GM12865 (cell line): ENCODE measurements at places on chromosomes 12 and 14.

- no peak for DNase-seq
Measured at GRCh38 chr14:73153272-73153671, 17.0 kb downstream of the PSEN1 start.

GRCh38 chr12:4276524-4277204 is 3.1 kb downstream of the CCND2 start:
- DNase-seq, result peak; percentile 94

DNA sequence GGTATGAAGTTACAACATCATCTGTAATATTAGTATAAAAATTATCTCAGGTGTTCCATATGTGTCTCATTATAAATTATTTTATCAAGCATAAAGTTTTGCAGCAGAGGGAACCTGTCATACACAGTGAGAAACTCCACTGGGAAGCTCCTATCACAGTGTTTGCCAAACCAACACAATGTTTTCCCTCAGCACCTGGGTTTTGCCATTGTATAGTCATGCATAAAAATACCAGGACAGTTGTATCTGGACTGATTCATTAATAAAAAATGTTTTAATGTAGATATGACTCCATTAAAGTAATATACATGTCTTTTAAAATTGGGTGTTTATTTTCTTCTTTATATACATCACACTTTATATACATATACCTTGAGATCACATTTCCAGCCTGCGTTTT is 56.6 kb downstream of the METTL25 start:
- DNase-seq, result no peak

GRCh38 chr14:94458558-94459205 is 6.1 kb upstream of the SERPINA11 start:
- DNase-seq, result no peak

DNA sequence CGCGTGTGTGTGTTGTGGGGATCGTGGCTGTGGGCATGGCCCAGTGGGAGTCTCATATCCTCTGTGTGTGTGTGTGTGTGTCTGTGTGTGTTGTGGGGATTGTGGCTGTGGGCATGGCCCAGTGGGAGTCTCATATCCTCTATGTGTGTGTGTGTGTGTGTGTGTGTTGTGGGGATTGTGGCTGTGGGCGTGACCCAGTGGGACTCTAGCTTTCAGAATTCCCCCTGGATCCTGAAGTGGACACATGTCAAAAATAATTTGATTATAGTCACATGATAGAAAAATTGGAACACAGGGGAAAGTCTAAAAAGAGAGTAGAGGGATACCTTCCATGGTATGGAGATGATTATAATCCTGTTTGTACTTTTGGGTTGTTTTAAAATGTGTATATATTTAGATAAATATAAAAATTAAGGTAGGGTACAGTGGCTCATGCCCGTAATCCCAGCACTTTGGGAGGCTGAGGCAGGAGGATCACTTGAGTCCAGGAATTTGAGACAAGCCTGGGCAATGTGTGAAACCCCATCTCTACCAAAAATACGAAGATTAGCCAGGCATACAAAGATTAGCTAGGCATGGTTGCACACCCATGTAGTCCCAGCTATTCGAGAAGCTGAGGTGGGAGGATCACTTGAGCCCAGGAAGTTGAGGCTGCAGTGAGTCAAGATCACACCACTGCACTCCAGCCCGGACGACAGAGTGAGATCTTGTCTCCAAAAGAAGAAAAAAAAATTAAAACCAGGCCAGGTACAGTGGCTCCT is 11.0 kb downstream of the PAPLN start:
- DNase-seq, result peak; percentile 82

GRCh38 chr12:101356794-101357193 is 50.8 kb downstream of the ARL1 start:
- no peak for DNase-seq

DNA sequence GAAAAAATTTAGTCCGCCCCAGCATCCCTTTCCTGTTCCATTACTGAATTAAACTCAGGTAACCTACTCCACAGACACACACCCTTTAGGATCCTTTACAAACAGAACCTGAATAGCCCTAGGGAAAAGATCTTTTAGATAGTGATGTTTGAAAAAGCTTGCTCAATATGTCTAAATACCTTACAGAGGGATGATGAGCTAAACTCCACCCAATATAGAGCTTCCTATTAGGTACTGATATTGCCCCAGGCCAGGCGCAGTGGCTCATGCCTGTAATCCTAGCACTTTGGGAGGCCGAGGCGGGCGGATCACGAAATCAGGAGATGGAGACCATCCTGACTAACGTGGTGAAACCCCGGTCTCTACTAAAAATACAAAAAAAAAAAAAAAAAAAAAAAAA is 50.1 kb downstream of the FERMT2 start:
- no peak for DNase-seq

DNA sequence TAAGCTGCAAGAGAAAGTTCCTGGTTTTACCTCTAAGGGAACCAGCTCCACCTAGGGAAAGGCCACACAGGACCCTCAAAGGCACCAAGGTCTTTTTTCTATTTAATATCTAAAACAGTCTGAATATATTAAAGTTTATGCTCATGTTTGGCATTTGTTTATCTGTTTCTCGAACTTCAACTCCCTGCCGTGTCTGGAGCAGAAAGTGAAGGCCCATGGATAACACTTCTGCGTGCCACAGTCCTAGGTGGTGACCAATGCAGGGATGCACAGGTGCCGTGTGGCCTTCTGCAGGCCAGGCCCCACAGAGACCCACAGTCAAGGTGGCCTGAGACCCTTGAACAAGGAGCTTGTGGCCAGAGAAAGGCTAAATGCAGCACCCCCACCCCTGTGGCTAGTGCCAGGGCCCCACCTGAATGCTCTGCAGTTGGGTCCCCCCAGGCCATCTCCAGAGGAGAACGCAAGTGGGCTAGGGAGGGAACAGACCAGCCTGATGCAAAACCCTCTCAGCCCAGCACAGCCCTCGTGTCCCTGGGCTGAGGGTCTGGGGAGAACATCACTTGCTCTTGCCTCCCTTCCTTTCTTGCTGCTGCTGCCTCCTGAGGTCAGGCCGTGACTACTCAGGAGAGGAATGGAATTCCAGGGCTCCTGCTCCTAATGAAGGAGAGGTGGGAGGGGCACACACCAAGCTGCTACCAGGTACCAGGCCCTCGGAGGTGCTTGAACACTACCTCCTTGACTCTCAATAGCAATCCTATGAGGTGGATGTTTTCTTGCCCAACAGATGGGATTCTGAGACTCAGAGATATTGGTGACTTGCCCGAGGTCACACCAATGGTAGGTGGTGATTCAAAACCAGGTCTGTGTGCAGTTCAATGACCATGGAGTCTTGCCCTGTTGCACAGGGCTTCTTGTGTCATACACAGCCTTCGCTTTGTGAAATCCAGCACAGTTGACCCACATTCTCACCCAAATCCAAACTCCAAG is 45.4 kb downstream of the PSMA6 start:
- DNase-seq, result no peak

DNA sequence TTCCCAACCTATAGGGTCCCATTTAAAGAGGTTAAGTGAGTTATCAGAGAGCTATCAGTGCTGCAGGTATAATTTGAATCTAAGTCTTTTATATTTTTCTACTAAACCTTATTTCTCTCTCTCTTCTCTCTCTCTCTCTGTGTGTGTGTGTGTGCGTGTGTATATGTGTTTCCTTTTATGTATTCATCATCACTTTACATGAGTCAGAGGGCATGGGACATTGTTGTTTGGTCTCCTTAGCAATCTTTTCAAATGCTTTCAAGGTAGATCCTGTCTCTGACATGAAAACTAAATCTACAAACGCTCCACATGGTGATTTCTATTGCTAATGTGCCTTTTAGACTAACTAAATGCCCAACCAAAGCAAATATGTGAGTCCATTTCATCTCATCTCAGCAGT is 459.7 kb downstream of the BTG1 start:
- no peak for DNase-seq

GRCh38 chr12:89433634-89434033 is 81.3 kb upstream of the DUSP6 start:
- DNase-seq, result no peak

DNA sequence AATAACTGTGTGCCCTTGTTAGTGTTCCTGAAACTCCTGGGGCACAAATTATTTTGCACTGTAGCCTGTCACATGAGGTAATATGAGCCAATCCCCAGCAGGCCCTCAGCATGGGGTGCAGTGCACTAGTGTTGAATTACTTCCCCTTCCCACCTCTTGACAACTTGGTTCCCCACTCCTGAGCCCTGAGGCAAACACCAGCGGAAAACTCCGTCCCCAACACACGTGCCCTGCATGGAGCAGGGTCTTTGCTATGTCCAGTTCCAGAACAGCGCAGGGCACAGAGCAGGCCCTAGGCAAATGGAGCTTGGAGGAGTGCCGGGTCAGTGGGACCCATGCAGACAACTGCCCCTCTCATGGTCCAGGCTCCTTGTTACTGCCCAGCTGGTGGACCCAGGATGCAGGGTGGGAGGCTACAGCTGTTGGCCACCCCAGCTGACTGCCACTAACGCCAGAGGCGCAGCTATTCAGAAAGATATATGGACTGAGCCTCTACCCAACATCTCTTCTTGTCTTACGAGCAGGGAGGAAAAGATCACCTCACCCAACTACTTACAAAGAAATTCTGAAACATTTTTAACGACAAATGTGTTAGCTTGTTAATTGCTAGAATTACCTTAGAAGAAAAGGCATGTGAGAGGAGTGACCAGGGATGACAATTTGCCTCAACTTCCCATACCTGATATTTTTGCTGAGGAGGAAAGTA is 71.6 kb downstream of the NT5DC3 start:
- DNase-seq, result no peak

- peak; percentile 82 for DNase-seq
Measured at GRCh38 chr12:27220055-27220987, 23.8 kb upstream of the STK38L start.

DNA sequence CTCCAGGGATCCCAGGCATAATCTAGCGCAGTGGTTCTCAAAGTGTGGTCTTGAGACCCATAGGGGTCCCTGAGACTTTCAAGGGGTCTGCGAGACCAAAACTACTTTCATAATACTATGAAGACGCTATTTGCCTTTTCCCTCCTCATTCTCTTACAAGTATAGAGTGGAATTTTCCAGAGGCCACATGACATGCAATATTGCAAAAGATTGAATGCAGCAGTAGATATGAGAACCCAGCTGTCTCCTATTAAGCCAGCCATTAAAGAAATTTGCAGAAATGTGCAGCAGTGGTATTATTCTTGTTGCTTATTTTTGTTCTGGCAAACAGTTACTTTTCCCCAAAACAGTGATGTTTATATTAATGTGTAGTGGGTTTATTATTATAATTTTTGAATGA is 62.8 kb downstream of the VWF start:
- no peak for DNase-seq

GRCh38 chr12:3456809-3457208 is 34.2 kb upstream of the PRMT8 start:
- peak; percentile 3 for DNase-seq

- DNase-seq, result no peak
Measured at GRCh38 chr14:99426265-99426664, 54.4 kb downstream of the SETD3 start.

DNA sequence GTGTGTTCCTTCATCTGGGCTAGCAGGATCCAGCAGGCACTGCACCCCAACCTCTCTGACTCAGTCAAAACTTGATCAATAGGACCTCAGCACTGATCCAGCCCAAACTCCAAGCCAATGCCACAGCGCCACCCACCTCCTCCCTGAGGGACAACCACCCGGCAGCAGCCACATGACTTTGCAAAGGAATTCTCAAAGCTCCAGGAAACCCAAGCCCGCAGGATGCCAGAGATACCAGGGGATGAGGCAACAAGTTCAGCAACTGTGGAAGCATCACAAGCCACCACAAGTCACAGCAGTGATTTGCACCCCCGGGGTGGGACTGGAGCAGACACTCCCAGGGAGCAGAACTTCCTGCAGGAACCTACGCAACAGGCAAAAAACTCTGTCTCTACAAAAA is 37.3 kb downstream of the ACTN1 start:
- DNase-seq, result no peak

GRCh38 chr12:95505039-95505438 is 31.1 kb downstream of the METAP2 start:
- no peak for DNase-seq

GRCh38 chr14:99265571-99265970 is 6.4 kb downstream of the BCL11B start:
- DNase-seq, result no peak

GRCh38 chr14:79781882-79782281 is 429.4 kb downstream of the DIO2 start:
- DNase-seq, result no peak

DNA sequence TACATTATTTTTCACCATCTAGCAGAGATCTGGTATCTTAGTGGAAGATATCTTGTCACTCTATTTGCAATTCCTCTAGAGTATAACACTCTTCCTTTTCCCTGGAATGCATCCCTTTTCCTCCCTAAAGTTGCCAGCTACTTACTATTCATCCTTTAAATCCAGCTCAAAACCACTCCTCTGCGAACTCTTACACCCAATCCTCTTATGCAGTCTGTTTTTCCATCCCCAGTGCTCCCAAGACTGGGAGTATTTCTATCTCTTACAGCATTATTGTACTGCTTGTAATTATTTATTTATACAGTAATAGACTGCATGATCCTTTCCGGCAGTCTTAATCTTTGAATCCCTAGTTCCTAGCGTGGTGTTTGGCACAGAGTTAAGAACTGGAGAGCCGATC is 2.9 kb upstream of the SRGAP1 start:
- no peak for DNase-seq

GRCh38 chr14:63472986-63473788 is 70.0 kb downstream of the PPP2R5E start:
- DNase-seq, result no peak

DNA sequence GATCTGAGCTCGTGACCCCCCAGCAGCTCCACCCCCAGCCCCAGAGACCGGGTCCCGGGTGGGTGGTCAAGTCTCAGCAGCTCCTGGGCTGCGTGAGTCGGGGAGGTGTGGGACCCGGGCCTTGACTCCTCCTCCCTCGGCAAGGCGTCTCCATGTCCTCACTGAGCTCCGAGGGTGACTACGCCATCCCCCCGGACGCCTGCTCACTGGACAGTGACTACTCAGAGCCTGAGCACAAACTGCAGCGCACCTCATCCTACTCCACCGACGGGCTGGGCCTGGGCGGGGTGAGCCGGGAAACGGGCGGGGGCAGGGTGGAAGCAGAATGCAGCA is 28.1 kb downstream of the PIGH start:
- DNase-seq, result no peak

DNA sequence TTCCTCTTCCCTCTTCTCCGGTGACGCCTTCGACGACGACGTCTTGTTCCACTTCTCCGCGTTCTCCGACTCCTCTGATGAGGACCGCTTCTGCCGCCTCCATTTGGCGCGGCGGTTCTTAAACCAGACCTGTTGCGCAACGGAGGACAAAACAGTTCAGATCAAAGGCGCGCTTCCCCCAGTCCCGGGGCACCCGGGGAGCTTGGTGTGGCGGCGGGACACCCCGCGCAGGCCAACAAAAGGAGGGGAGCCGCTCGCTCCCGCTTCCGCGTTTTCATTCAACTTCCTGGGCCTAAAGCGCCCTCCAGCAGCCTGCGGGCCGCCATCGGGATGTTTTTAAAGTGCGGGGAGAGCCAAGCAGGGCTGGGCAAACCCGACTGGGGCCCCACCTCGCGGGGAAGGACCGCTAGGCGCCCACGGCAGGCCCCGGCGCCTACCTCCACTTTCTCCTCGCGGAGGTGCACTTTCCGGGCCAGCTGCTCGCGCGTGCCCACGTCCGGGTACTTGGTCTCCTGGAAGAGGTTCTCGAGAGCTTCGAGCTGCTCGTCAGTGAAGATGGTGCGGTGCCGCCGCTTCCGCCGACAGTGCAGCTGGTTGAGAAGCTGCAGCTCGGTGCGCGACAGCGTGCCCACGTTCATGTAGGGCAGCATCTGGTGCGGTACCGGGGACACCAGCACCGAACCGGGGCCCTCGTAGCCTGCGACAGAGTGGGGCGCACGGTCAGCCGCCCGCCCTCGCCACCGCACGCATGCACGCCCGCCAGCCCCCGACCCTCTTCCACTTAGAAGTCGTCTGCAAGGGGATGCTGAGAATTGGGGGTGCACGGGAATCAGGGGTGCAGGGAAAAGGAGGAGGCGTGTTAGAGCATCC is 1.2 kb downstream of the GSC start:
- DNase-seq, result peak; percentile 3
